ENCODE measurements at places on chromosomes 3 and 15.

DNA sequence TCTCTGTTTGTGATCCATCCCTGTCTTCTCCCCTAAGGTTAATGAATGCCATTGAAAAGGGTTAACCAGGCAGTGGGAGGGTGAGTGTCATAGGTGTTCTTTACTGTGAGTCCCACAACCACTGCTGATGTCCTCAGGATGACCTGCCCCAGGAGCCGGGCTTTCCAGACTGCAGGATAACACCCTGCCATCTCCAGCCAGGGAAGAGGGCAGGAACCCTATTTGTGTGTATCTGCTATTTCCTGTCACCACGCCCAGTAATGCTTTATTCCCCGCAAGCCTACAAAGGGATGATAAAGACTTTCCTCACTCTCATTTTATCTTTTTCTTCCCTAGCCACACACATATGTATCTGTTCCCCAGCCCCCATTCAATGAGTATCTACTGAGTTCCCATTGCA, 15.6 kb upstream of the CTXND1 start:
- DNase-seq, result no peak

GRCh38 chr15:44593042-44593736, 56.2 kb downstream of the EIF3J start:
- DNase-seq, result no peak

- DNase-seq, result no peak
These were observed 150.6 kb downstream of the RAB11A start for GRCh38 chr15:66019826-66020398.

- no peak for DNase-seq
These were observed 3.1 kb upstream of the MESP2 start for GRCh38 chr15:89772932-89773583.

- DNase-seq, result no peak
These were observed 151.3 kb upstream of the SLITRK3 start for GRCh38 chr3:165347526-165347925.

- no peak for DNase-seq
These were observed 193.6 kb downstream of the EPHA3 start for GRCh38 chr3:89300981-89301380.

- no peak for DNase-seq
These were observed 2.4 kb upstream of the CLEC3B start for GRCh38 chr3:45023675-45024074.

DNA sequence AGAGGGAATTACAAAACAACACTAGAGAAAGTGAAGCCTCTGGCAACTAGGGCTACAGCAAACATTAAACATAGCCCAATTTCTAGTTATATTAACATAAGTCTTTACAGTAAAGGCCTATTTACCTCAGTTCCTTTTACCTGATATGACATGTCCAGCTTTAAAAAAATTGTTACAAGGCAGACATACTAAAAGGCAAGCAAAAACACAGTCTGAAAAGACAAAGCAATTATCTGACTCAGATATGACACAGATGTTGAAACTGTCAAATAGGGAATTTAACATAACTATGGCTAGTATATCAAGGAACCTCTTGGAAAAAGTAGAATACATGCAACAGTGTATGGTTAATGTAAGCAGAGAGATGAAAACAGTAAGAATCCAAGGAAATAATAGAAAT, 238.6 kb downstream of the RAP2B start:
- DNase-seq, result no peak

DNA sequence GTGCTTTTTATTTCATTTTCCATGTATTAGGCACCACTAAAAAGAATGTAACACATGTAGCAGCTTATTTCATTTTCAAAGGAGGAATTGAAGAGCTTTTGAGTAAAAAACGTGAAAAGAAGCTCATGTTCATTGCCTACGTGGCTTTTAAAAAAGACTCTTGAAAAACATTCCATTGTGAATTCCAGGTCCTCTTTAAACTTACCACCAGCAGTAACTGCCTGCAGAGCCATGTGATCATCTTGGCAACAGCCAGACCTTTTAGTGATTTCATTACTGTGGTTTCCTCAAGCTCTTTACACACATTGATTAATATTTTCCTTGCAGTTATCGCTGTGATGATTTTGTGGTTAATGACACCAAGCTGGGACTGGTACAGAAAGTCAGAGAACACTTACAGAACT, 43.8 kb upstream of the FBXL22 start:
- DNase-seq, result no peak

DNA sequence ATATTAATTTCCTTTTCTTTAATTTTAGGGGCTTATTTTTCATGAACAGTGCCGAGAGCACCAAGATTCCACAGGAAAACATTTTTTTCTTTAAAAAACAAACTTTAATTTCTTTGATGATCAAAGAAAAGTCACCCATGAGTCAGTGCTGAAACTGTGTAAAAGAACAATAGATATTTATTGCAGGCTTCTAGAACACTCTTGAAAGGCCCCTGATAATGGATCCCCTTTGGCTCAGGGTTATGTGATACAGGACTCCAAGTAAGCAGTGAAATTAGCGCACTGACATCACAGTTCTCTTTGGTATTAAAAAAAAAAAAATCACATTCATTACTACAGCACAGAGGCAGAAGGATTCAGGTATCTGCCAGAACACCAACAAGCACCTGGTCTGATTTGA, 66.1 kb upstream of the MYZAP start:
- DNase-seq, result no peak

DNA sequence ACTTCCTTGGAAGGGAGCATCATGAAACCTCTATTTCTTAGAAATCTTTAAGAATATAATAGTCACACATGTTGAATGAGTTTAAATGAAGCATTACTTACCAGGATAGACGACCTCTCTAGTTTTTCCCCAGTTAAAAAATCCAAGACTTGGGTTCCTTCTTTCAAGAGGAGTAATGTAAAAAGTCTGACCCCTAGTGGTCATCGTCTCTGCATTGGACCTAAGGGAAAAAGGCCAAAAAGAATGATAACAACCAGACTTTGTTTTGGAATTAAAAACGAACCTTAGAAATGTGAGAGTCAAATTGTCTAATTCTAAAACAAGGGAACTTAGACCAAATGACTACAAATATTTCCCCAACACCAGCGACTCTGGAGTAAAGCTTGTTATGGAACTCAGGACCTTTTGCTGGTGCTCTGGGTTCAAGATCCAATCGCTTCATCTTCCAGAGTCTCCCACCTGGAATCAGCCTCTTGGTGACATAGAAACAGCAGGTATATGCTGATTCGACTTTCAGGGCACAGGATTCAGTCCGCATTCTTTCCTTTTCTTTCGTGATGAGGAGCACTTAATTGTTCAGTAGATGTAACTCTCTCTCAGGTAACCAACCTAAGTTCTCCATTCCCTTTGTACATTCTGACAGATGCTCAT, 214.8 kb upstream of the TPRG1 start:
- DNase-seq, result peak; percentile 32

- no peak for DNase-seq
These were observed 14.6 kb upstream of the LRRC15 start for GRCh38 chr3:194384156-194384555.

- DNase-seq, result no peak
These were observed 119.2 kb downstream of the OSBPL10 start for GRCh38 chr3:31861826-31862225.

DNA sequence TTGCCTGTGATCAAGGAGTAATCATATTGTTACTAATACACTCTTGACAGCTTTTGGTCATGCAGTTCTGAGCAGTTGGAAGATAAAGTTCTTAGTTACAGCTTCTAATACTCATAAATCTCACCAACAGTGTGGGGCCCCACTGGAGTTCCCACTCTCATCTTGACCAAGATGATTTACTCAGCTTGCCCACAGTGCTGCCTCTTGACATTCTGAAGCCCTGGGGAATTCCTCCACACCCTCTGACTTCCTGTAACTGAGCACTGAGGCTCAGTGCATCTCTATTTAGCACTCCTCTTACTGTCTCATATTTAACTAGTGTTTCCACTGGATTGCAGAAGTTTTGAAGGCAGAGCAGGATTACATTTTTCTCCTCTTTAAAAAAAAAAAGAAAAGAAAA, 1.9 kb upstream of the ARL6IP5 start:
- no peak for DNase-seq

DNA sequence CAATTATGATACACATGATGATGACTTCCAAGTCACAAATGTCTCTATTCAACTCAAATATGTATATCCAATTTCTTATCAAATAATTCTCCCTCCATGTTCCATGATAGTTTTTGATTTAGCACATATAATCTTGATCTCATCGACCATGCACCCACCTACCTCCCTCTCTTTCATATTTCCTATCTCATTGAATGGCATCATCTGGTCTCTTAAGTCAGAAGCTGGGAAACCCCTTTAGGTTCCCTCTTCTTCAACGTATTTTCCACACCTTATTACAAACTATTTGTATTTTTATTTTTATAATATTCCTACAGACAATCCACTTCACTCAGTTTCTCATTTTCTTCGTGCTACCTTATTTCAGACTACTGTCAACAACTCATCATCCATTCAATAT, 56.9 kb upstream of the DPH6 start:
- DNase-seq, result no peak

DNA sequence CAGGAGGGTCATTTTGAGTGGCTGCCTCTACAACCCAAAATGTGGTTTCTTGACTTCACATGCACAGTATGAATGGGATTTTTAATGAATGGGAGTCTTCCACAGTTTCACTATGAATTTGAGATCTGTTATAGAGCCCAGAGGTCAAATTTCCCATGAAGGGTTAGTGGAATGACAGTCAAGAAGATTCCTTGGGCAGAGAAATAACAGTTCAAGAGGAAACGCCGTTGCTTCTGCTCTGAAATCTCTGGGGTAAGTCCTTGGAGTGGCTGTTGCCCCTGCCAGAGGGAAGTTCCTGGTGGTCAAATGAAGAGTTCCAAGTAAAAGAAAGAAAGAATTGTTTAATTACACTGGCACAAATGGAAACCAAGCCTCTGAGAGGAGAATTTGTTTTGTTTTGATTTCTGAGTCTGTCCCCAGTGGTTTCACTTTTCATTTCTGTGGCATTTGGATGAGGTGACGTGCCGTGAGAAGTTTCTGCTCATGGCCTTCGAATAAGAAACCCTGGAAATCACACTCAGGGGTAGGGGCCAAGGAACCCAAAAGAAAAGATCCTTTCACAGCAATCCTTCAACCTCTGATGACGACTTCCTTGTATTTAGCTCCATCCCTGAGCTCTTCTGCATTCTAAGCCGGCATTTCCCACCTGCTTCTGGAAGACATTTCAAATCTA, 77.5 kb upstream of the IL12A start:
- DNase-seq, result no peak

DNA sequence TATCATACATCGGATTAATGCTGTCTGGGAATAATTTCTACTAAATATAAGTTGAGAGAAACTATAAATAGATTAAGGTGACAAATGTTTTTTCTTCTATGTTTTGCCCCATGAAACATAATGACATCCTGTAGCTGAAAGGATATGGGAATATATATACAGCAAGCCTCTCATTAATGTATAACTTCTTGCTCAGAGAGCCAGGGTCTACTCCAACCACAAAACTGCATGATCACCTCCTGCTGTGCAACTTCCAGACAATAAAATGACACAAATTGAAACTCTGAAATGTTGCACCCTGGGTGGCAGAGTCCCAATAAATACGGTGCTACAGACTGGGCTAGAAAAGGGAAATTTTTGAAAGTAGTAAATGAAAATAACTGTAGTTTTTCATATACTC, 571.9 kb upstream of the CBLB start:
- no peak for DNase-seq

GRCh38 chr3:73781541-73781940, 156.8 kb upstream of the PDZRN3 start:
- DNase-seq, result no peak

- DNase-seq, result no peak
These were observed 5.3 kb downstream of the PLSCR2 start for GRCh38 chr3:146464005-146464595.

- DNase-seq, result no peak
These were observed 1100.6 kb downstream of the OTOL1 start for GRCh38 chr3:162597226-162597625.

GRCh38 chr3:188465311-188465710, 311.4 kb downstream of the LPP start:
- DNase-seq, result no peak

- DNase-seq, result no peak
These were observed 27.6 kb upstream of the XYLB start for GRCh38 chr3:38318766-38319671.

- DNase-seq, result no peak
These were observed 27.1 kb downstream of the EHD4 start for GRCh38 chr15:41945221-41945620.

GRCh38 chr15:73927003-73927475, 777 bp downstream of the LOXL1 start:
- peak; percentile 56 for DNase-seq

DNA sequence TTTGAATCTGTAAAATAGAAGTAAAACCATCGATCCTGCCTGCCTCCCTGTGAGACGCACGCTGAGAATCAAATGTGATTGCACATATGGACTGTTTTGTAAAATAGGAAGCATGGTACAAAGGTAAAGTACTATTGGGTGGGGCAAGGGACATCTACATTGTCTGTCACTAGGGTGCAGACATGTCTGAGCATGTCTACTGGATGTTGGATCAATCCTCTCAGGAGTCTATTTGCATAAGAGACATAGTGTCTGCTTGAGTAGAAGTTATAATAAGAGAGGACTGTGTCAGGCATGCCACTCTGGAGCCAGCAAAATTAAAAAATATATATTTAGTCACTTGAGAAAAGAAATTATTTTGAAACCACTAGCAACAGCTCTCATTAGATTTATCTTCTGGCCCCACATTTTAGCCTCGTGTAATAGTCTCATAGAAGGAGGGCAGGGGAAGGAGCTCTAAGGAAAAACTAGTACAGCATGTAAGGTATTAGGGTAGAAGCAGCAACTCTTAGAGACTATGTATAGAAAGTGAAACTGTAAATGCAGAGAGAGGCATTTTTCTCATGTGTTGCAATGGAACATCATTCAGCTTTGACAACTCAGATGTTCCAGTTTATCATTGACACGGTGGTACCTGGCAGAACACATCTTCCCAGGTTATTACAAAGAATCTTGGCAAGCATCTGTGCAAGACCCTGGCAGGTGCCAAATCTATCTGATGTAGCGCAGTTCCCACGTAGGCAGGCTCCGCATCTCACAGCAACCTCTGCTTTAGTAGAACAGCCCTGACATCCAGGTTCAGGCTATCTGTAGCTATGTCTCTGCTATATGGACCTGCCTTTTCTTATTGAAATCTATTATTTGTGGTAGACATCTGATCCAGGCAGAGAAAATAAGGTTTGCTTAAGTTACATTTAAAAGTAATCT, 85.2 kb upstream of the CHL1 start:
- no peak for DNase-seq

DNA sequence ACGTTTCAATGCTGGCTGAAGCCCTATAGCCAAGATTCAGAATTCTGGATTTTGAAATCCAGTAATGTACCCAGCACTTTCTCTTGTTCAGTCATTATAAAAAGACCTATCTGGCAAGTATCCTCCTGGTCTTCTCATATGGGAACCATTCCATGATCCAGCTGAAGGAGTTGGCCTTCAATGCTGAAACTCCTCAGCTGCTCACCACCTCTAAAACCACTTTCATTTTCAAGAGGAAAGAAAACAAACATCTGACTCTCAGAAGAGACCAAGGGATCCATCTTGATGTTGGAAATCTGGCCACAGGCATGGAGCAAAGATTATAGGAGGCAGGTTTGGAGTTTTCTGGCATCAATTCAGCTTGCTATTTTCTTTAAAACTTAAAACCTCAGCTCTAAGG, 235.4 kb downstream of the FMN1 start:
- DNase-seq, result no peak

All from endothelial cell (in vitro differentiated cells).